Fibroblast of skin of left quadriceps (primary cell): ENCODE measurements at places on chromosomes 4 and X.
A peak's percentile ranks its signal among the peaks of the same experiment; 100 is the strongest.

- DNase-seq, result peak; percentile 69
These were observed 44.3 kb downstream of the NYX start for GRCh38 chrX:41491267-41492004.

GRCh38 chr4:80814266-80814665, 216.2 kb upstream of the BMP3 start:
- DNase-seq, result no peak

DNA sequence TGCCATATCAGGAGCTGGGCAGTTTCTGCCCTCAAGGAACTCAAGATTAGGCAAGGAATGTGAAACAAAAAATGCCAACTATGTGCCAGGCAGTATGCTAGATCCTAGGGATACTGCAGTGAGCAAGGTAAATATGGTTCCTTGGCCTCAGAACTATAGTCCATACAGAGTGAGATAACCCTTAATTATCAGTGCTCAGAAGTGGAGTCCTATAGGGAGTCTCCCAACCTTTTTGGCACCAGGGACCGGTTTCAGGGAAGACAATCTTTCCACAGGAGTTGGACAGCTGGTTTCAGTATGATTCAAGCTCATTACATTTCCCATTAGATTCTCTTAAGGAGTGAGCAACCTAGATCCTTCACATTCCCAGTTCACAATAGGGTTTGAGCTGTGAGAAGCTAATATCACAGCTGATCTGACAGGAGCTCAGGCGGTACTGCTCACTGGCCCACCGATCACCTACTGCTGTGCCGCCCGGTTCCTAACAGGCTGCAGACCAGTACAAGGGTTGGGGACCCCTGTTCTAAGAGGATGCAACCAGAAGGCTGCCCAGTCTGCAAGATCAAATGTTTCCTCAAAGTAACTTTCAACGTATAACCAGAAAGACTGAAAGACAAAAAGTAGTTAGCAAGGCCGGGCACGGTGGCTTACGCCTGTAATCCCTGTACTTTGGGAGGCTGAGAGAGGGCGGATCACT, 1.7 kb upstream of the SRP72 start:
- no peak for DNase-seq

DNA sequence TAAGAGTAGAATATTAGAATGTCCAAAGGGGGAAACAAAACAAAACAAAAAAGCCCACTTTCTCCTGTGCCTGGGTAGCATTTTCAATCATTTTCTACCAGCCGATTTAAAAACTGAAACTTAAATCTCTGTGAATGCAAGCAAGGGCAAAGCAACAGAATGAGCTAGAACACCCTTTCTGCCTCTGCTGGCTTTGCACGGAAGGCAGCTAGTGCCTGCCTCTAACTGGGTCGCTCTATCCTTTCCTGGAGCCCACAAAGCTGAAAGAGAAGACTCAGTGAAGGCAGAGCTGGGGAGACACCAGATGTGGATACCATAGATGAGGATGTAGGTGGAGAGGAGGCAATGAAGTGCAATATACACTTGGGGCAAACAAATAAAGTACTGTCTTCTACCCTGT, 248.9 kb upstream of the TTC29 start:
- DNase-seq, result no peak

DNA sequence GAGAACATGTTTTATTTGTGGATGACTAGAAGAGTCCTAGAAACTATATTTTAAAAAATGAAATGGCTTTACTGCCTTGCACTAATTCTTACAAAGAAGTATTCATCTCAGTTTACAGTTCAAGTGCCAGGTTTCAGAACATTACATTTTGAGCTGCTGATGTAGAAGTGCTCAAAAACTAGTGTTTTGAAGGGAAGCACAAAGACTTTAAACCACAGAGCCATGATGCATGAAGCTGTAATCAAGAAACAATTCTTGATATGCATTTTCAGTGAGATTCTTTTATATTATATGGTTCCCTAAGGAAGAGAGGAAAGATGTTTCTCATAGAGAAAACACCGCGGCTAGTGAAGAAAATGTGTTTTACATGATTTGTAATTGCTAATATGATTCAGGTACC, 1163.0 kb downstream of the RAPGEF2 start:
- DNase-seq, result peak; percentile 52

GRCh38 chr4:127307996-127308395, 324.8 kb upstream of the INTU start:
- no peak for DNase-seq

DNA sequence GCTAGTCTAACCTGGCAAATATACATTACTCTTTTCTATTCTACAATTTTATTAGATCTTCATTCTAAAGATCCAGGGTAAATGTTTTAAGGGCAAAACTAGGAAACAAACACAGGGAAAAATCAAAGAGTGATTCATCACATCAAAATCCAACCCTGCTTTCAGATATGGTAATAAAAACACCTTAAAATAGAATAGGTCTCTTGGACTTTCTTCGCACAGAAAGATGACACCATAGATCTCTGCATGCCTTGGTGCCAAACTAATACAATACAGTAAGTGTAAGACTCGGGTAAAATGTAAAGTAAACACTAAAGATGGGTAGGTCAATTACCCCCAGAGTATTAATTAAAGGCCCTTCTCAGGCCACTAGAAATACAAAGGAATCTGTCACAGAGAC, 34.2 kb downstream of the LDB2 start:
- DNase-seq, result no peak

DNA sequence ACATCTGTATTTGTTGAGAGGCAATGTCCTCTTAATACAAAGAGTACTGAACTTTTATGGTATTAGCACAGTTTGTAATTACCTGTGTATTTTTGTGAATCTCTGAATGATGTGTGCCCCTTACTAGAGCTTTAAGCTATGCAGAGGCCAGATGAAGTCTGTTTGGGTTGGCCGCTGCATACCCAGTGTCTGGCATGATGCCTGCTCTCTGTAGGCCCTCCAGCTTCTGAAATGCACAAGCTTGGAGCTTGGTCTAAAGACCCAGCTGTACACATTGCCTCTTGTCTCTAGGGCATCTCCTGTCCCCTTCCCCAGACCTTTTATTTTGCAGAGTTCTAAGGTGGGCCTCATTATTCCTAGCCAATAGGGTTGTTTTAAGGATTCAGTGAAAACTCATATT, 68.6 kb downstream of the CDS1 start:
- DNase-seq, result no peak

GRCh38 chrX:3609810-3610209, 103.6 kb downstream of the PRKX start:
- peak; percentile 64 for DNase-seq

DNA sequence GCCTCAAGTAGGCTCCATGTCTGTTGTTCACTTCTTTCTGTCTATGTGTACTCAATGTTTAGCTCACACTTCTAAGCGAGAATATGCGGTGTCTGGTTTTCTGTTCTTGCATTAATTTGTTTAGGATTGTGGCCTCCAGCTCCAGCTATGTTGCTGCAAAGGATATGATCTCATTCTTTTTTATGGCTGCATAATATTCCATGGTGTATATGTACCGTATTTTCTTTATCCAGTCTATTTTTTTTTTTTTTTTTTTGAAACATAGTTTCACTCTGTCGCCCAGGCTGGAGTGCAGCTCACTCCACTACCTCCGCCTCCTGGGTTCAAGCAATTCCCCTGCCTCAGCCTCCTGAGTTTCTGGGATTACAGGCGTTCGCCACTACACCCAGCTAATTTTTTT, 5.7 kb upstream of the TMEM150C start:
- DNase-seq, result no peak

GRCh38 chr4:172982151-172982590, 186.4 kb upstream of the GALNT7 start:
- DNase-seq, result peak; percentile 20

- DNase-seq, result no peak
These were observed 29.3 kb upstream of the HGFAC start for GRCh38 chr4:3412257-3413020.

DNA sequence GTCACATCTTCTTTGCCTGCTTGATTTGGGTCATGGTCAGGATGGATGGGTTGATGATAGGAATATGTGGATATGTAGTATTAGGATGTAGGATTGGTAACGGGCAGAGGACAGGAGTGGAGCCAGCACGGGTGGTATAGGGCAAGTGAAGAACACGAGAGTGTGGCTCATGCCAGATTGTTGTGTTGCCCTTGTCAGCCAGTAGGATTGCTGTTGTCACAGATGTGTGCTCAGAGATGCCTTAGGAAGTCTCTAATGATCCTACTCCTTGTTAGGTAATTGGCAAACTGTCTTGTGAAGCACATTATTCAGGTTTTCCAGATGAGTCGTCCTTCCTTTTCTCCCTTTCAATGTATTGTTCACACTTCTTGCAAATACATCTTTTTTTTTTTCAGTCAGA, 5.5 kb downstream of the ATP10D start:
- no peak for DNase-seq

DNA sequence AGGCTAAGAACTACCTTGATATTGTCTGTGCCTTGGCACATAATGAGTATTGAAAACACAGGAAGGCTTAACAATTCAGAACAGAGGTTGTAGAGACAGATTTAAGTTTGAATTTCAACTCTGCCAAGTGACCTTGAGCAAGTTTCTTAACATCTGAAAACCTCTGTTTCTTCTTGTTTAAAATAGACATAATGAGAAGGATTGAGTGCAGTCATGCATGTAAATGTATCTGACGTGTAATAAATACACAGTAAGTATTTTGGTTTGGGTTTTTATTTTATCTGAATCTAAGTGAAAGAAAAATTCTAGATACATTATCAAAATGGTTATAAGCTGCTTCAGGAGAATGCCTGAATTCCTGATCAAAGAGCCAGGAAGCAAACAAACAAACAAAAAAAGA, 111.9 kb downstream of the ANXA5 start:
- no peak for DNase-seq

GRCh38 chrX:15343075-15343476, 7.8 kb upstream of the PIGA start:
- DNase-seq, result no peak

DNA sequence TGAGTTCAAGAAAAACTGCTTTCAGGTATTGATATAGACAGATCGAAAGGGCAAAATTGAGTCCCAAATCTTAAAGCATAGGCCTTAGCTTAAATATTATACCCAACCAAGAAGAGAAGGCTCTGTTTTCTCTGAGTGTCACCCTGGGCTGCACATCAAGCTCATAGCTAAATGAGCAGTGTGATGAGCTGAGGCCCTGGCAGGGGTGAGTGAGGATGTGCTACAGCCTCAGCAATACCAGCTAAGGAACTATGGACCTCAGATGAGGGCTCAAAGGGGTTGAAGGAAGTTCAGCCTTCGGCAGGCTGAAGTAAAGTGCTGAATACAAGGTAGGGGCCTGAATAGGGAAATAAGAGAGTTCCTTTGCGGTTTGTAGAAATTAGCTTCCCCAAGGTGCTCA, 79.3 kb downstream of the FAM114A1 start:
- DNase-seq, result no peak

DNA sequence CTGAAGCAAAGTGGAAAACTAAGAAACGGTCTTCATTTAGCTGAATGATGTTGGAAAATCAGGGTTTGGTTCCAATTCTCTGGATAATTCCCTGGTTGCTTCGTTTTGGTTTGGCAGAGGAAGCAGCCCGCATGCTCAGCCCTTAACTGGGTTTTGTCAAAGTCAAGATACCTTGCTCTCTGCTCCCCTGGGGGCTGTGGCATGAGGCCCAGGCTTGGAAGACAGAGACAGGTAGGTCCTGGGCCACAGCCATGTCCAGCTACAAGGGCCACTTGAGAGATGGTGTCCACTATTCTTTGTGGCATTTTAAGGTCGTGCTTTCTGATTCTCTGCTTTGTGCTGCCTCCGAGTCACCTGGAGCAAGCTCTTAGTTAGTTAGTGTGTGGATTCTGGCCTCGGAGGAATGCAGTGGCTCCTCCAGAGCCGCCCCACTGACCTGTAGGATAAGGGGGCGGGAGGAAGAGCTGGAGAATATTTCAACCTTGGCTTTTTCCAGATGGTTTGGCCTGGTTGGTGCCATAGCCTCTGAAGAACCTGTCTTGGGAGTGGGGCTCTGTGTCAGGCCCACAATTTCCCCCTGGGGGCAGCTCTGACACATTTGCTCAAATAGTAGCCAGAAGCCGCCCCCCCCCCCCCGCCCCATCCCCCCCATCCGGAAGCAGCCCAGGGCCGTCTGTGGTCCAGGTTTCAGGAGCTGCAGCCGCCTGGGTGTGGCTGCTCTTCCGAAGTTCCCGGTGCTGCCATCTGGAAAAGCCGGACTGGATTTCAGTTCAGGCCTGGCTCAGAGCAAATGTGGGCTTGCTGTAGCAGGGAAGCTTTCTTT, 147.1 kb downstream of the NHS start:
- no peak for DNase-seq

GRCh38 chrX:40009890-40010289, 87.9 kb downstream of the BCOR start:
- no peak for DNase-seq

DNA sequence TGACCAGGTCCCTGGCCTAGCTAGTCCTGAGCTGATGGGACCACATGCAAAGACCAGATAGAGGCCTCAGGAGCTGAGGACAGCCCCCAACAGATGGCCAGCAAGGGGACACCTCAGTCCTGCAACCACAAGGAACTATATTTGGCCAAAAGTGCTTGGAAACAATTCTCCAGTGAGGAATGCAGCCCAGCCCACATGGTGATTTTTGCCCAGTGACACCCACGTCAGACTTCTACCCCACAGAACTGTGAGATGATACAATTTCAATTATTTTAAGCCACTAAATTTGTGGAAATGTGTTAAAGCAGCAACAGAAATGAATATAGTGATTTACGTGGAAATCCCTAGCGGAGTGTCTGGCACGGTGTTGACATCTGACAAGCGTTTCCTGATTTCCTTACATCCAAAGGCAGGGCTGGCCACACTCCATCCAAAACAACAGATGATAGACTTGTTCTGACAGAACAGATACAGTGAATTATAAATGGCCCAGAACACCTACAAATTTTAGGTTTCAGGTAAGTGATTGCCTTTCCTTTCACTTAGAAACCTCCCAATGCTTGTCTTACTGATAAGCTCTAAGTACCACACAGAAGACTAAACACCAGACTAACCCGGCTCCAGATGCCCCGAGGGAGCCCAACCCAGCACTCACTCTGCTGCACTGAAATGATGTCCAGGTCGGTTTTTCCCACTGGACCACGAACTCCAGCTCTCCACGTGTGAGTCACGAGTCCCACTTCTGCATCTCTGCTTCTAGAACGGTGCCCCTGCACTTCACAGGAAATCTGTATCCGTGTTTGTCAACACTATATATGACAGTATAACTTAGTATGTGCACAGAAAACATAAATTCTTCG, 5.8 kb downstream of the AFAP1 start:
- DNase-seq, result no peak

DNA sequence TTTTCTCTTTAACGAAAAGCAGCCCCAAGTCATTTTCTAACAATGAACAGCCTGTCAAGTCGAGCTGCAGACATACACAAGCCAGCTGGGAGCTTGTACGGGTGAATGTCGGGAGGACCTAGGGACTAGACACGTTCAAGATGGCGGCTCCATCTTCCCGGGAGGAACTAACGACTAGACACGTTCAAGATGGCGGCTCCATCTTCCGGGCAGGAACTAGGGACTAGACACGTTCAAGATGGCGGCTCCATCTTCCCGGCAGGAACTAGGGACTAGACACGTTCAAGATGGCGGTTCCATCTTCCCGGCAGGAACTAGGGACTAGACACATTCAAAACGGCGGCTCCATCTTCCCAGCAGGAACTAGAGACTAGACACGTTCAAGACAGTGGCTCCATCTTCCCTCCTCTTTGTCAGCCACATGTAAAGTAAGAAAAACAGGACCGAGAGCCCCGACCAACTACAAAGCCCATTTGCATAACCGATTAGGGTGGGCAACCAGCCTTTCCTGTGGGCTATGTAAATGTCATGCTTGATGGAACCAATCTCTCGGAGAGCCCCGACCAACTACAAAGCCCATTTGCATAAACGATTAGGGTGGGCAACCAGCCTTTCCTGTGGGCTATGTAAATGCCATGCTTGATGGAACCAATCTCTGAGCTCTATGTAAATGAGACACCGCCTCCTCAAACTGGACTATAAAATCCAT, 175.5 kb downstream of the DHRSX start:
- DNase-seq, result no peak

GRCh38 chr4:157226601-157227000, 6.1 kb downstream of the GRIA2 start:
- no peak for DNase-seq
